ENCODE measurements at places on chromosomes 12 and 14. TPM values are rescaled to one million over a fixed set of nuclear protein-coding genes. Genes with fewer than 3 reads are reported as not detected.

Gene BATF
- total RNA-seq = 3.2 TPM

Gene C12orf50
- total RNA-seq = not detected

Gene ANP32D
- not detected for total RNA-seq

Gene THAP2
- total RNA-seq = 3.8 TPM

Gene GPR162
- total RNA-seq = 0.93 TPM
